Fibroblast of skin of back (primary cell): ENCODE measurements at places on chromosomes 6 and 20.

DNA sequence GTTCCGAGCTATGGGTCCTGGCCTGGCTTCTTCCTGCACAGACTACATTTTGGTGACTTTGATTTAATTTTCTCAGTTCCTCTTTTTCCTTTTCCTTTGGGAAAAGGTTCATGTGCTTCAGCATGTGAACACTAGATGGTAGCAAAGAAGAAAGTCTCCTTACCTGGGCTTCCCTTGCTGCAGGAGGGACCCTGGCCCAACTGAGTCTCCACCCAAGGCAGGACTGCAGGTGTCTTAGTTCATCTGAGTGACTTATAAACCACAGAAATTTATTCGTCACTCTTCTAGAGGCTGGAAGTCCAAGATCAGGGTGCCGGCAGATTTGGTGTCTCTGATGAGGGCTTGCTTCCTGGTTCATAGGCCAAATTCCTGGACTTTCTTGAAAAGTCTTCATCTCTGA lies 163.2 kb downstream of the SYCP2 start:
- DNase-seq, result no peak

- no peak for DNase-seq
These were observed 14.0 kb downstream of the CST3 start for GRCh38 chr20:23623666-23624323.

DNA sequence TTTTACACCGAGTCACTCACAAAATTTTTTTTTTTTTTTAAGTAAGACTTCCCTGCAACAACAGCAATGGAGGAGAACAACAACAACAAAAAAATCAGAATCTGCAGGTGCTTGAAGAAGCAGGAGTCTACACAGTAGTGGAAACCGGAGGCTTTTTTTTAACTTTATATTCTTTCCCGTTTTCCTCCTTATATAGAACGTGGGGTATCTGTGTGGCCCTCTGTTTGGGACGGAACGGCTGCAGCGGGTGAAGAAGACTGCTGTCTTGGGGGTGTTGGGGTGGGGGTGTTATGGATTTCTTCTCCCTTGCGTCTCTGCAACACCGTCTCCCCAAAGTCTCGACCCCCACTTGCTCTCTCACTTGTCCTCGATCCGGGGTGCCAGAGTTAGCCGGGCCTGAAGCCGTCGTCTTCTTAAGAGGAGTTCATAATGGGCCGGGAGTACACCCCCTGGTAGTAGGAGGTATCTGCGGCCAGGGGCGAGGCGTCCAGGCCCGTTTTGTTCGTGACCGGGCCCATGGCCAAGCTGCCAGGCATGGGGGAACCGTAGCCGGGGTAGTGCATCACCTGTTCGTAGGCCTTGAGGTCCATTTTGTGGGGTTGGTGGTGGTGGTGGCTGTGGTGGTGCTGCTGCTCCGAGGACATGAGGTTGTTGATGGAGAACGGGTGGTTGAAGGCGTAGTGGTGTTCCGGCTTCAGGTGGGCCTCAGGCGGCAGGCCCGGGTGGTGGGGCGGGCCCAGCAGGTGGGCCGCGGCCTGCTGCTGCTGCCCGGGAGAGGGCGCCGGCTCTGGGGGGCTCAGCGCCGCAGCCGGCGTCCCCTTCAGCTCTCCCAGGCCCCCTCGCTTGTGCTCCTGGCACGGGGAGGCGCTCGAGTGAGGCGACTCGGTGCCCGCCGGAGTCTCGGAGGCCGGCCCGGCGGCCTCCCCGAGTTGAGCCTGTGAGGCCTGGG lies 2.7 kb downstream of the FOXA2 start:
- no peak for DNase-seq

- DNase-seq, result no peak
These were observed 293.1 kb downstream of the GRIK2 start for GRCh38 chr6:101686653-101687052.

DNA sequence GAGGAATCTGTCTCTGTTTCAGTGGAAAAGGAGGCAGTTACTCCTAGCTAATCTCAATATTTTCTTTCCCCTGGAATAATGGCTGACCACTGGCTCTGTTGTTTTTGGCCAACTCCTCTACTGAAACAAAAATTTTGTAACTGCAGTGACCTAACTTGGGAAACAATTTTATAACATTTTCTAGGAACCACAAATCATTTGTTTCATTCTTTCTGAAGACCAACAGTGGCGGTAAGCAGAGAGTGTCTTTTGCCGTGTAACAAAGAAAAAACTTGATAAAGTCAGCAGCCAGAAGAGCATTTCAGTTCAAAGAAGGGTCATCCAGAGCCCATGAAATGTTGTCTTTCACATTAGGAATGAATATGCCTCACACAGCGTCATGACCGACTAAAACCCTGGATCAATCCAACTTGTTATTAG lies 11.8 kb upstream of the BFSP1 start:
- peak; percentile 97 for DNase-seq

DNA sequence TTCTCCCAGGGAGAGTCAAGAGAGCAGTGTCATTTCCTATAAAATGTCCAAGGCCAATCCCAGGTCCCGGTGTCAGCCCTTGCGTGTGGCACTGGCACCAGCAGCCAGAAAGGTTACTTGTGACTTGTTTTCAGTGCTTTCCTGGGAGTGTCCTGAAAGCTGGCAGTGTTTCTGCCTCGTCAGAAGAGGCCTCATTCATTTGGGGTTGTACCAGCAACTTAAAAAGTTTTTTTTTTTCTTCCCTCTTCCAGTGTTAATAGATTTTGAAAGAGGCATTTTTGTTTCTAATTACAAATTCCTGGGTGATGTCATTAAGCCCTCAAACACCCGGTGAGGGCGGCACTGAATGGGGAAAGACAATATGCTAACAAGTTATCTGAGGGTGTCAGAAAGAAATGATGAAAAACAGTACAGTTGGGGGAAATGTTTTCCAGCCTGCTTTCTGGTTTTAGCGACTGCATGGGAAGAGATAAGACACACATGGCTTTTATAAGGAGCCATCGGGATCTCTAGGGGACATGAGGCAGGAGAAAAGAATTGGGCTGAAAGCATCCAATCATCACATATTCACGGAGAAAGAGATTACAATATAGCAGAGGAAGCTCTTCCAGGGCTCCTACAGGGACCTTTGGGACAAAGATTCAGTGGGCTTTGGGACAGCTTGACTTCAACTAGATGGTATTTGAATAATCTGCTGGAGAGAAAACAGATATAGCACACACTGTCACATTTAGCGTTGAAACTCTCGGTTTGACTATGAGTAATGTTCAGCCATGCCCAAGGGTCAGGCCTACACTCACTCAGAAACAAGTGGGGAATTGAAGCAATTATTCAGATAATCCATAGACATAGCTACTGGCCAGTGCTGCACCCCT lies 153.0 kb downstream of the BCAS1 start:
- DNase-seq, result peak; percentile 97

DNA sequence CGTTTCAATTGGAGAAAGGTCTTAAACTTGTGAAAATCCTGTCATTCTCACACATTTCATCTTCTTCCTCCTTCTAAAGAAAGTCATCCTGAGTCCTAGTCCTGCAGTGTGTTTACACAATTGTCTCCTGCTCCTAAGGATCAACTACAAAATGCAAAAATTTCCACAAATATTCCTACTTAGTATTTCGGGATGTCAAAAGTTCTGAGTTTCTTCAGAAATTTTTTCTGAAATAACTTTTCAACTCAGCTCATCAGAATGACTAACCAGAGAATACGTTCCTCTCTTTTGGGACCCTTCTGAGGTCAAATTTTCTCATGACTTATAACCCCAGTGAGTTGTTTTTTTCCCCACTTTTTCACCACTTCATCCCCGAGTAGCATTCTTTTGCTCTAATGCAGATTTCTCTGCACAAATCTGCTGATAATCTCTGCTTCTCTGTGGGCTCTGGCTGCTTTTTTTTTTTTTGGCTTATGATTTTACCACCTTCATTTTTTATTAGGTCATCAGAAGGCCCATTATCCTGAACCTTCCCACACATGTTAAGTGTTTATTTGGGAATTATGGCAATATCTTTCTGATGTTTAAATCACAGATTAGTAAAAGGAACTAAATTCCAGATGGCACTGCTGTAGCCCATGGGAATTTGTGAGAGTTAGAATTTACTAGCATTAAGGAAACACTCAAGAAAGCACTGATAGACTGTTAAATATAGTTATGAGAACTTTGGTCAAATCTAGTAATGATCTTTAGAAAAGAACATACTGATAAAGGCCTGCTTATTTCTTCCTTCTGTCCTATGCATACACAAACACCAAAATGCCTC lies 41.4 kb downstream of the MAP3K5 start:
- DNase-seq, result no peak

DNA sequence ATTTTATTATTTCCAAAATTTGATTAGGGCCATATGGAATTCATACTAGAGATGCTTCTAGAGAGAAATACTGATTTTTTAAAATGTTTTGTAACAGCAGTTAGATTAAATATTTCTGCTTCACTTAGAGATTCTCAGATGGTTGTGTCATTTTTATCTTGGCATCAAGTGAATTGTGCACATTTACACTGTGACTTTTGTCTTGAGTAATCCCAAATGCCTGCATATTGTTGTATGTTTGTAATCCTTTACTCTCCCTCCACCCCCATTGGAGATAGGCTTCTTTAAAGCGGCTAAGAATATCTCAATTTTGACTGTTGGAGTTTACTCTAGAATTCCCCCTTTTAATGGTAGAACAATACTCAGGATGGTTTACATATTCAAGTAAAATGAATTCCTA lies 19.0 kb downstream of the STX16 start:
- DNase-seq, result no peak

- peak; percentile 44 for DNase-seq
These were observed 72.5 kb upstream of the SULF2 start for GRCh38 chr20:47857569-47858464.

- no peak for DNase-seq
These were observed 37.1 kb downstream of the PPP1R16B start for GRCh38 chr20:38842558-38842981.

GRCh38 chr6:102300350-102300749 lies 906.8 kb downstream of the GRIK2 start:
- DNase-seq, result no peak

GRCh38 chr6:112906726-112907125 lies 559.6 kb downstream of the RFPL4B start:
- DNase-seq, result peak; percentile 97

- no peak for DNase-seq
These were observed 221.6 kb downstream of the LAMA2 start for GRCh38 chr6:129104560-129104959.

DNA sequence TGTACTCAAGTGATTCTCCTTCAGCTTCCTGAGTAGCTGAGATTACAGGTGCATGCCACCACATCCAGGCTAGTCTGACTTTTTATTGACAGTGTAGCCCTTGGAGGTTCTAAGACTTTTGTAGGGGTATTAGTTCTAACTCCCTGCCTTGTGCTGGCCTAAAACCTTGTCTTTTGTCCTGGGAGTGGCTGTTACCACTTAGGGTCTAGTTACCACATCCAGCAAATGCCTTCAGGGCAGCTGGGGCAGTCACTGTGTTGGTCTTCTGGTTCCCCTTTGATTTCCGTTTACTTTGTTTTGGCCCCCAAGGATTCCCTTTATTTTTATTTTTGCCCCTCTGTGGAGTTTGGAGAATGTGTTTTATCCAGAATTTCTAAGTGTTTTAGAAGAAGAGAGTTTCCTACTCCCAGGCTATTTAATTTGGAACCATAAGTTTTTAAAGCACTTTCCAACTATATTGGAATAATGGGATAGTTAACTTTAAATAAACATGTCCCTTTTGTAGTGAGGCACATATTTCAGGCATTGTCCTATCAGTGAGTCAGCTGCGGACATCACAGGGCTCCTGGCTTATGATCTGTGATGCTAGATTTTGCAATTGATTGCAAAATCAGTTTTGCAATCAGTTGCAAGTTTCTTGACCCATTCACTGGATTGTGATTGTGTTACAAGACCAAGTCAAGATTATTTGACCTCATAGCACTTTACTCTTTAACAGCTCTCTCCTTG lies 25.0 kb downstream of the IL22RA2 start:
- no peak for DNase-seq

- no peak for DNase-seq
These were observed at the start of gene ROS1 for GRCh38 chr6:117425431-117426153. TSS of gene ROS1 (minus strand) at chr6:117425942. CDS start at chr6:117425656, 286 bp downstream.

DNA sequence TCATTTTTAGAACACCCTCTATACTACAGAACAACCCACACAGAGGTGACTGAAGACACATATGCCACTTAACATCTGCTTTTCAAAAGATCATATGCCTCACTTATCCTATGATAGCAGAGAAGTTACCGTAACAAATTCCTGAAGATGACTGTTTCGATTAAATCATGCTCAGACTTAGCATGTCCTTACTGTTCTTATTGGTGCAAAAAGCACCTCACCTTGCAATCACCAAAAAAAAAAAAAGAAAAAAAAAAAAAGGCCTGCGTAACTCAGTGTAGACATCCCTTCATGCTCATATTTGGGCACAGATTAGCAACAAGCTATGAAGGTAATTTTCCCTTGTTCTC lies 17.7 kb upstream of the DST start:
- DNase-seq, result no peak

DNA sequence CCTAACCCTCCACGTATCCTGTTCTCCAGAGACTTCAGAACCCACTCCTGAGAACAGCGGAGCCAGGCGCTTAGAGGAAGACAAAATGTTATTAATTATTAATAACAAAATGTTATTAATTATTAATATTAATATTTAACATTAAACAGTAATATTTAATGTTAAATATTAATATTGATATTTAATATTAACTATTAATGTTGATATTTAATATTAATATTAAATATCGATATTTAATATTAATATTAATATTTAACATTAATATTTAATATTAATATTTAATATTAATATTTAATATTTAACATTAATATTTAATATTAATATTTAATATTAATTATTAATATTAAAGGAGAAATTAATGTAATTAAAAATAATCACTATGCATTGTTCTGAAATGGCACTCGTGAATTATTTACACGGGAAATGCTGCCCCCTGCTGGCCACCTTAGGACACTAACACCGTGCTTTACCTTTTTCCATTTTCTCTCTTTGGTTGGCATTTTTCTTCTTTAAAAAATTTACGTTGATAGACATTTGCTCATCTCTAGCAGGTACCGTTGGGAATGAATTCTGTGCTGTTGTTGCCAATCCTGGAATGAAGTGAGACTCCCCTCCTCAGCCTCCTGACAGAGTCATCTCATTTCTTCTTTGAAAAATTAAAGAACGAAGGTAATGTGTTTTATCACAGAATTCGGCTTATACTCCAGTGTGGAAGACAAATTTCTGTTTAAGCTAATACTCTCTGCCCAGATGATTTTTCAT lies 7.5 kb upstream of the GGTLC1 start:
- DNase-seq, result peak; percentile 25

DNA sequence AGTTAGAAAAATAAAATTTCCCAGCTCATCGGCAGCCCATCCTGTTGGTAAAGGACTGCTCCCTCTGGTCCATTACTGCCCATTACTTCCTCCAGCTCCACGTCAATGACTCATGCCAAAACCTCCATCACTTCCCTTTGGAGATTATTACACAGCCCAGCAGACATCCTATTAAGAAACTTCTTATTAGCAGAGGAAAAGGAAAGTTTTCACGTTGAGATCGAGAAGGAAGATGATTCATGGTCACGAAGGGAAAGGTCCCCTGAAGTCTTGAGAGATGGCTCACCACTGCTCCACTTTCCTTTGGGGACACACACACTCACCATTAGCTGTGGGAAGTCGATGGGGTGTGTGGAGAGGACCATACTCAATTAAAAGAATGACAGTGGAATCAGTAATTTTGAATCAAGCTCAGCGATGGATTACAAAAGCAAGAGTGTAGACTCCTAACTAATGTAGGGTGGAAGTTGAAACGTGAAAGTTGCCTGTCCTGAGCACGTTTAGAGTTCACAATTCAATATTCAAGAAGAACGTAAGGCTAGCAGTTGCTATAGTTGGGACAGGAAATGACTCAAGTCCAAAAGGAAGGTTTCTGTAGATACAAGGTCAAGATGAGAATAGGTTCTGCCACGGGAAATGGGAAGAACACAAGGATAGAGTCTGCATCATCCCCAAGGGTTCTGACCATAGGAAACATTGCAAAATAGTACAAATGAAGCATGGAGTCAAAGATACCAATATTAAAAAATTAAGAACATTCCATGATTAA lies 21.6 kb downstream of the SASH1 start:
- DNase-seq, result peak; percentile 83
